ENCODE measurements at places on chromosomes 7 and 10.

DNA sequence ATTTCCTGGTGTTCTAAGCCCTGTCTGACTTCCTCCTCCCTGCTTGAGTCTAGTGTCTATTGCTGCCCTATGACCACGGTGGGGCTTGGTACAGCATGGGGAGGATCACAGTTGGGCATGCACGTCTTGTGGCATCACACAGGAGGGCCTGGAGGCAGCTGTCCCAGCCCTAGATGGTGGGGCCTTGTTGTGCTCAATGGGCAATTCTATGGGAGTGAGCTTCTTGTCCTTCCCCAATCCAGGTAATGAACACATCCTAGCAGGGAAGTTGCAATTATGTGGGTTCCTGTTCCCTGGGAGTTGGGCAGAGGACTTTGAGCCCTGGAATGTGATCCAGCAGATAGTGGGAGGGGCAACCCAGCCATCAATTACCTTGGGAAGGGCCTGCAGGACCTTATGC lies 10.8 kb upstream of the FAM3C start:
- no peak for DNase-seq

DNA sequence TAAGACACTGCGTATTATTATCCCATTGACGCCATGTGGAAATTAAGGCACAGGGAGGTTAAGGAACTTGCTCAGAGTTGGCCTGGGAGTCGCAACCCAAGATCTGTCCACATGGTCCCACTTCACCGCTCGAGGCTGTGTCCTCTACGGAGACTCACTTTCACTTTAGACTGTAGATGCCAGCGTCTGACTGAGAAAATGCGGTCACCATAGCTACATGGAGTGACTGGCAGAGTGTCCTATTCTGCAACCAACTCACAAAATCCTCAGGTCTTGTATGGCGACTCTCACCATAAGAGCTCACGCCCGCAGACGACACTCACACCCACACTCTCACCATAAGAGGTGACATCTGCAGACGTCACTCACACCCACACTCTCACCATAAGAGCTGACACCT lies 257.9 kb downstream of the PTPRN2 start:
- no peak for DNase-seq

GRCh38 chr7:50828801-50829200 lies 46.1 kb upstream of the GRB10 start:
- DNase-seq = no peak

DNA sequence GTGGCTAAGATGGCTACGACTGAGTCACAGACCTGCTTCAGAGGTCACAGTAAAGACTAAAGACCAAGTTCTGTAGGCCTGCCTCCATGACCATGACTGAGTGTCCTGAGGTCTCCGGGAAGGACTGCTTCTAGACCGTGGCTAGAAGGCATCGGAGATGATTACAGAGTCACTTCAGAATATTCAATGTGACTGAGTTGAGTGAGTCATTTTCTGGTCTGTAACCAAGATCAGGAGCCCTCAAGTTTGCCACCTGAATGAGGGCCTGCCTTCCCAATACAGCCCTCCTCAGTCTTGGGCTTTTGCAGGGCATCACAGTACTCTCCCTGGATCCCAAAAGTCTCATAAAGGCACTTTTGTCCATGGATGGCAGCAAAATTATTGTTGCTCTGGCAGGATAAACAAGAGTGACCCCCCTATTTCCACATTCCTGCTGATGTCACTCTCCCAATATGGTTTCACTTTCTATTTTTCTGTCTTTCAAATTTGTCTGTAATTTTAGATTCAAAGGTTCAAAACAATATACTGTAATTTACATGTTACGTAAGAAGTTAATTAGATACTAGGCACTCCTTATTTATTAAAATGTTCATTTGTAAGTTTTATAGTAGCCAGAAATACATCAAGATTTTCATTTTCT lies 47.7 kb upstream of the ZNF92 start:
- no peak for DNase-seq

DNA sequence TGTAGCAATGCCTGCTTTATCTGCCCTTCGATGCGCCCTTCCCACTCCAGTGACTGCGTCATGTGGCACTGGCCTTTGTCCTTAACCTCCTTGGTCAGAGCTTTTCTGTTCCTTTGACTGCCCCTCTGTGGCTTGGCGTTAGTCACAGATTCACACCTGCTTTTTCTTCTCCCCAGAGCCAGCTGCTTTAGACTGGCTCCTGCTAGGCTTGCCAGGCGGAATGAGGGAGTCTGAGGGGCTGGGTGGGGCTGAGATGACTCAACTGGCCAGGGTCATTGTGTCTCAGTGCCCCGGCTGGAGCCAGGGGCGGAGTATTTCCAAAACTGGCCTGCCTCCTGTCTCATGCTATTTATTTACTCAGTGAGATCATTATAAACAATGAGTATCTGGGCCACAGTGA lies 194.1 kb downstream of the EMX2 start:
- DNase-seq = no peak

DNA sequence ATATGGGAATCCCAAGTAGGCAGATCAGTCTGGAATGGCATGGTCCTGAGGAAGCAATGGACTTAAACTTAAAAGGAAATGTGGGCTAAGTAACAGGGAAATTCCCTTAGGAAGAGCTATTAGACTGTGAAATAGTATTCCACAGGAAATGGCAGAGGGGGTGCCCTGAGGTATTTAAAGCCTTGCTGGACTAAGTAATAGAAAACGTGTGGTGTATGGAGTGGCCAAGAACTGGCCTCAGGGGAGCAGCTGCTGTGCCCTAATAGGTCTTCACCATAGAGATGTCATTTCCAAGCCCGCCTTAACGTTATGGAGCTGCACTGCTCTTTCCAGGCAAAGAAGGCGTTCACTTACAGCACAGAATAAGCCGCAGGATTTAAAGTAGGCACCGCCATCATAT lies 365.2 kb upstream of the ZMIZ1 start:
- DNase-seq = no peak

- DNase-seq = peak; percentile 68
Measured at GRCh38 chr10:96306516-96306915, 2.3 kb downstream of the DNTT start.

- DNase-seq = no peak
Measured at GRCh38 chr7:81150951-81151361, 232.1 kb upstream of the SEMA3C start.

GRCh38 chr7:151891182-151891581 lies 14.3 kb upstream of the PRKAG2 start:
- no peak for DNase-seq

DNA sequence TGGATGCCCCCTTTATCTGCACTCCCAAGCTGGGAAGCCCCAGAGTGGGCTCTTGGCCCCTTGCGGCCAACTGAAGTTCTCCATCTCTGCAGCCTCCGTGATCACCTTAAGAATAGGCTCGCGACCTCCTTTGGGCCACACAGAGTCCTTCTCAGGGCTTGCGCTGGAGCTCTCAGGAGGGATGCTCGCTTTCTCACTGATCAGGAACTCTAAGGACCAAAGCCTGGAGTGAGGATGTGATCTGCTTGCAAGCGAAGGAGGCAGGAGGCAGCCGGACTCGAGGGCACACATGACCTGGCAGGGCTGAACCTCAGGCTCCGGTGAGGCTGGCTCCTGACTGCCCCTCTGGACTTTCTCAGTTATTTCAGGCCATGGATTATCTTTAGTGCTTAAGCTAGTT lies 192.1 kb upstream of the MKI67 start:
- DNase-seq = no peak

GRCh38 chr7:151064454-151064853 lies 5.1 kb downstream of the SLC4A2 start:
- no peak for DNase-seq

DNA sequence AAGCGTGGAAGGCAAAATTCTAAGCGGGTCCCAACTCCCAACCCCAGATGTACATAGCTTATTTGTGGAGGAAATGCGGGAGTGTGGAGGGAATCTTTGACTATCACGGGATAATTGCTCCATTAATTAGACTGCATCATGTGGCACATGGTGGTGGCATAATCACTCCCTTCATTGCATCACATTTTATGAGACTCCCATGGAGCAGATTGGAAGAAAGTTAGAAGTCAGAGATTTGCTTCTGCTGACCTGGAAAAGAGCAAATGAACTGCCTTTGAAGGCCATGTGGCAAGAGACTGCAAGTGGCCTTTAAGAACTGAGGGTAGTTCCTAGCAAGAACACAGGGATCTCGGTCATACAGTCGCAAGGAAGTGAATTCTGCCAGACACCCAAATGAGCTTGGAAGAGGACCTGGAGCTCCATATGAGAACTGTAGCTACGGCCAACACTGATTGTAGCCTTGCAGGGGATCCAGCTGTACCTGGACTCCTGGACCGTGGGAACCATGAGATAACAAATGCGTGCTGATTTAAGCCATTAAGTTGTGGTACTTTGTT lies 37.1 kb upstream of the ITGB1 start:
- DNase-seq = no peak

DNA sequence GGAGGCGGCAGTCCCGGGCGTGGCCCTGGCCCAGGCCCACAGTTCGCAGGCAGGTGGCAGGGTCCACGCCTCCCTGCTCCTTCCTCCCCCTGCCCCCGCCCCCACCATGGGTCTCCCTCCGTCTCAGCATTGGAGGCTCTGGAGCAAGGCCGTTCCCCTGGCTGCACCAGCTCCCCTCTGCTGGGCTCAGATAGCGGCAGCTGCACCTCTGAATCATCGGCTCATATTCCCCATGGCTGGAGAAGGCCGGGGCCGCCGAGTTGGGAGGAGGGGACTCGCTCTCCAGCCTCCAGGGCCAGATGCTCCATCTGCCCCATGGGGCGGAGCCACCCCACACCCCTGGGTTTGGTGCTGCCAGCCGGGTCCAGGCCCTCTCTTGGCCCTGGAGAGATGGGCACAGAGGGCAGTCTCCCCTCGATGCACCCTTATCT lies 145.0 kb downstream of the ELFN1 start:
- peak; percentile 97 for DNase-seq

- no peak for DNase-seq
Measured at GRCh38 chr10:60234551-60234950, 155.1 kb downstream of the ANK3 start.

DNA sequence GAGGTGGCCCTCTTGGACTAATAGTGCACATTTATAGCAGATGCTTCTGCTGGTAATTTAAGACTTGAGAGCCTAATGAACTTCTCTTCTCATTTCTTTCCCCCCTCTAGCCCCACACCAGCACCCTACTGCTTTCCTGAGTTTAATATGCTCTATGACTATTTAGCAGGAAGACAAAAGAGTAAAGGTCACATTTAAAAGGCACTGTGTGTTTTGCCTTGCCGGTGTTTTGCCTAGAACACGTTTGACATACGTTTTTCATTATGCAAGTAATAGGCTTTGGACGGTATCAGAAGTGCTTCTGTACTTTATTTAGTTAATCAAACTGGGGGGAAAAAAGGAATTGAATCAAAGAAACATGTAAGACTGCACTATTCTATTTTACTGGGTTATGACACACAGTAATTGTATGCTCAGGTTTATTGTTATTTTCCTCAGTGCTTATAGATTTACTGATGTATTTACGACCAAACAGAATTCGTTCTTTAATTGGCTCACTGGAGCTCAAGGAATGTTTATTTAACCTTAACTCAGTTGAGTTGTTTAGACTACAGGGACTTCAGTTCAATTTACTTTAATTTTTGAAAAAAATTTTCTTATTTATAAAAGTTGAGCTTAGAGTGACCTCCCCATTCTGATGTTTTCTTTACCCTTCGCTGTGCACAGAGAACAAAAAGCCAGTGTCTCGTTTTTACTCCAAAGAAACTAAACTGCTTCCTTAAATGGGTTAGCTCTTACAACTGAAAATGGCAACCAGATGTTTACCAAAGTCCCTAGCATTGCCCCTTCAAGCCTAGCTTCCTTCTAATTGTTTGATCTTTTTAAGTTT lies 35.4 kb downstream of the CPED1 start:
- no peak for DNase-seq

- DNase-seq = no peak
Measured at GRCh38 chr10:54469587-54470323, 331.3 kb downstream of the PCDH15 start.

GRCh38 chr10:13161857-13162271 lies 506 bp downstream of the MCM10 start:
- DNase-seq = no peak

DNA sequence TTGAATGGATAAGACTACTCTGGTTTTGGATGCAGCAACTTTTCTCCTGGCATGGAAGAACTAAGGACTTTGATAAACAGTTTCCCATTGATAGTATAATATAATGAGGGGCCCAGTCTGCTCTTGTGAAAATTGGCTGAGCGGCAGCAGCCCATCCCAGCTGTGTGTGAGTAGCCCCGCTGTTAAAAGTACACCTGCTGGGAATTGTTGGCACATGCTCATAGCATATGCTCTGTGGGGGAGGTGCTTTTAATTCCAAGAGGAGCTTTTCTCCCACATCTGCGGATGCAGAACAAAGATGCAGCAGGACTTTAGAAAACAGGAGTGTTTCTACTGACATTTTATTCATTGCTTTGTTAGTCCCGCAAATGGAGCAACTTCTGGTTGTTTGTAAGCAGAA lies 19.0 kb downstream of the SRI start:
- DNase-seq = peak; percentile 93

GRCh38 chr10:58740620-58741369 lies 228.1 kb downstream of the BICC1 start:
- no peak for DNase-seq

DNA sequence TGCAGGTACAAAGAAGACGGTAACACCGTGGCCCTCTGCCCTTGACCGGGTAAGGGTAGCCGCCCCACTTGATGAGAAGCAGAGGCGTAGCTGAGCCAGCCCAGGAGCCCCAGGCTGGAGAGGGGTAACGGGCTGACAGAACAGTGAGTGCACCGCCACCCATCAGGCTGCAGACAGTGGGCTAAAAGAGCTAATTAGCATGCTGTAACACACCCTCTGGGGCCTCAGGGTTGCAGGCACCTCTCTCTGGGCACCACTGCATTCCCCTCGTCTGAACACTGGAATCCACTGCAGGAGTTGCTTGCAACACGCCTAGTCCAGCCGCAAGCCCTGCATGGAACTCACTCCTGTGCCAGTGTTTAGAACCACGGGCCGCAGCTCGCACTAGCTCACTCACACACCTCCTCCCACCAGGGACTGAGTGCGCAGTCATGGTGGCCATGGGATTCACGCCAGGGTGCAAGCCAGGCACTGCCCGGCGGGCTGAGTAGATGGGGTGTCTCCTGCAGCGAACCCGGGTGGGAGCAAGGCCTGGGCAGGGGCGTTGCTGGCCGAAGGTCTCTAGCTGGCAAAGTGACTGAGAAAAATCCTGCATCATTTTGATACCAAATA lies 36.1 kb downstream of the AGMO start:
- no peak for DNase-seq

Measured in DMS 273 treated with DMSO at 0.1 percent for 48 hours (cell line).